ENCODE measurements at places on chromosomes 6 and 20.

DNA sequence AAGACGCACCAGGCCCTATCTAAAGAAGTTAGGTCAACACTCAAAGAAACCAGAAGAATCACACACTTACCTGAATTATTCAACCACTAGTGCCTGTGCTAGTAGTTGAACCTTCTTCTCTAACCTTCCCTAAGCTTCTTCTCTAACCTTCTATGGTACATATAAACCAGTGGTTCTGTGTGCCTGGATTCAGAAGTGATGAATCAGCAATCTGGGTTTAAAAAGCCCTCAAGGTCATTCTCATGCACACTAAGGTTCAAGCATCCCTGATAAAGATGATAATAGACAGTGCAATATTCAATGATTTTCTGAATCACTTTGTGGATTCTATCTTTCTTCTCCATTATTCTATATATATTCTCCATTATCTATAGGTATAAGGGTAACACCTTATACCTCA is 271.4 kb upstream of the TBX18 start:
- no peak for DNase-seq

DNA sequence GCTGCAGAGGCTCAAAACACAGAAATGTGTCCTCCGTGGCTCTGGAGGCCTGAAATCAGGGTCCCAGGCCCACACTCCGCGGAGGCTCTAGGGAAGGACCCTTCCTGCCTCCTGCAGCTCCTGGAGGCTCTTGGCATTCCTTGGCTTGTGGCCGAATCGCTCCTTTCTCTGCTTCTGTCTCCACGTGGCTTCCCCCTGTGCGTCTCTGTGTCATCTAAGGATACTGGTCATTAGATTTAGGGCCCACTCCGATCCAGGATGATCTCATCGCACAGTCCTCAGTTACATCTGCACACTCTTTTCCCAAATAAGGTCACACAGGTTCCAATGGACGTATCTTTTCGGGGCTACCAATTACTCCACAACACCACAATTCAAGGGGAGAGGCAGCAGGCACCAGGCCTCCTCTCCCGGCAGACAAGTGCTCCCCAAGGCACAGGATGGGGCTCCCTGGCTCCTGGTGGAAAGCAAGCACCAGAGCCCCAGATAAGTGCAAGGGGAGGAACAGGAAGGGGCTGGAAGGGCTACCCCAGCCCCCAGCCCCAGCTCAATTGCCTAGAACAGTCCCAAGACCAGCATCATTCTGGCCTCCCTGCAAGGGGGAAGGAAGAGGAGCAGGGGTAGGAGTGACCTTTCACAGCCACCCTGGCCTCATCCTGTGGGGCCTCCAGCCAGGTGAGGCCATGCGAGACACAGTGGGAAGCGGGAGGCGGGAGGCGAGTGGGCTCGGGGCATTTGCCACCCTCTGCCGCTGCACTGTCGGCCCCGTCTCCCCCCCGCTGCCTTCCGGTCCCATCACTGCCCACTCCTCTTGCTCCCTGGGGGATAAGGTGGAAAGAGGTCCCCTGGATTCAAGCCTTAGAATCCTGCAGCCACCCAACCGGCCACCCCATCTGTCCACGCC is 16.3 kb downstream of the NTSR1 start:
- DNase-seq: no peak

GRCh38 chr6:27553123-27553904 is 80.4 kb upstream of the ZNF184 start:
- peak; percentile 72 for DNase-seq

DNA sequence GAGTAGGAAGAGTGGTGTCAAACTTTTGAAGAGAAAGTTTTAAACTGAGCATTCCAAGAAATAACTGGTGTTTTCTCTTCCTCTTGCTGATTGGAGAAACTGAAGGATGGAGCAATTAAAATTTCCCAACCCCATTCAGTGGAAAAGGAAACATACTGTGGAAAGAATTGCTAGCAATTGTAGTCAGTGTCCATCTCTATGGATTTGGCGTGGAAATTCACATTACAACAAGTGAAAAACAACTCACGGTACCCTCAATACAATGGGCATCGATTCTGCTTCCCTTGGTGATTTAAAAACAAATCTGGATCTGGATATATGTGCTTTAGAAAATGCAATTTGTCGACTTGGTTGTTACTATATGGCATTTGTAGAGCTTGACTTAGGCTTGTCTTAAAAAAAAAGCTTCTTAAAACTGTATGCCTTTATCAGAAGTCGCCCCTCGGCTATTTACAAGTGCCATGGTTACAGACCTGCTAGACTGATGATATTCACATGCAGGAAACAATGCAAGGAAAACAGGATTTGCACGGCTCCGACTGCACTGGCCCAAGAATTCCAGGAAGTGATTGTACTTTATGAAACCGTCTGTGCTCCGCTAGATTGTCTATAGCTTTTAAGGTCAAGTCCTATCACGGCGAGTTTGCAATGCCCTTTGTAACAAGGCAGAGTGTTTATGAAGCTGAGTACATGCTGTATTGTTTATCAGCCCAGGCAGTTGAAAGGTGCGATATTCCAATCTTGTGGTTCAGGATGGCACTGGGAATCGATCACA is 131.7 kb upstream of the PHACTR1 start:
- no peak for DNase-seq

GRCh38 chr6:133645966-133646740 is 242.8 kb upstream of the TCF21 start:
- no peak for DNase-seq

DNA sequence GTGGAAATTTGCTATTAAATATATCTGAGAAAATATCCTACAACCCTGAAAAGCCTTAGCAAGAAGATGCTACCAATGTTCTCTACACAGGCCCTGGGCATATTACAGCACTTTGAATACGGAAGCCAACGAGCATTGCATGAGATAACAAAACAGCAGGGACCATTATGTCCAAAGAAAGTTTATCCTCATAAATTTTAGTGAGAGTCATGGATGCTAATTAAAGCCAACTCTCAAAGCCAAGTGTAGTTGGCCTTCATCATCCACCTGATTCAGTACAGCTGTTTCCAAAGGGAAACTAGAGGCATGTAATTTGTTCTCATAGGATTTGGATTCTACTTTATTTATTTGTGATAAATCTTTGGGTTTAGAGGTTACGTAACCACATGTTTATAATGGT is 564.8 kb downstream of the RFPL4B start:
- DNase-seq: no peak

DNA sequence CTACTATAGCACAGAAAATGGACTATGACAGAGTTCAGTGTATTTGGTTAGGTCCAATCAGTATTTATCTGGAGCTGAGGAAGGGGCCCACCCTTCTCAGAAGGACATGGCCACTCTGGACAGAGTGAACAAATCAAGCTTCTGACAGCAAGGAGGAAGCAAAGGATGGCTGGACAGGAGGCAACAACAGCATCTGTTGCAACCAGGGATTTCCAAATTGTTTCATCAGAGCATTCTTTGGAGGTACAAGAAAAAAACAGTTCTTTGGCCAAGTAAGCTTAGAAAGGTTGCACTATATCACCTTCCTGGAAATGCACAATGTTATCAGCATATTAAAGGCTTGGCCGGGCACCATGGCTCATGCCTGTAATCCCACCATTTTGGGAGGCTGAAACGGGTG is 118.7 kb upstream of the SLC22A16 start:
- no peak for DNase-seq

- DNase-seq: no peak
Observed at GRCh38 chr20:31844737-31845299, 586 bp downstream of the FOXS1 start.

DNA sequence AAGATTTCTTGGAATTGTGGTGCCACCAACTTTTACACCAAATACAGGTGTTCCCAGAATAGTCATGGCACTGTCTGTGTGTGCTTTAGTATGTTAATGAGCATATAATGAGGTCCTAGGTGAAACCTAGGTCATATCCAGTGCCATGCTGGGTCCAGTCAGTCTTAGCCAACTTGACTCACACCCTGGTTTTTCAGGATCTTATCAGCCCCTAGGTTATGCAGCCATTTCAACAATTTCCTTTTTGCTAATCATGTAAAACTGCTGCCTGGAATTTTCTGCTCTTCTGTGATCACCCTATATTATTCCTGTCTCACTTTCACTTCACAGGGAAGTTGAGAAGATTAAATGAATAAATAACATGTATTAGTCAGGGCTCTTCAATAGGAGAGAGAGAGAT is 23.7 kb downstream of the SDHAF4 start:
- no peak for DNase-seq

DNA sequence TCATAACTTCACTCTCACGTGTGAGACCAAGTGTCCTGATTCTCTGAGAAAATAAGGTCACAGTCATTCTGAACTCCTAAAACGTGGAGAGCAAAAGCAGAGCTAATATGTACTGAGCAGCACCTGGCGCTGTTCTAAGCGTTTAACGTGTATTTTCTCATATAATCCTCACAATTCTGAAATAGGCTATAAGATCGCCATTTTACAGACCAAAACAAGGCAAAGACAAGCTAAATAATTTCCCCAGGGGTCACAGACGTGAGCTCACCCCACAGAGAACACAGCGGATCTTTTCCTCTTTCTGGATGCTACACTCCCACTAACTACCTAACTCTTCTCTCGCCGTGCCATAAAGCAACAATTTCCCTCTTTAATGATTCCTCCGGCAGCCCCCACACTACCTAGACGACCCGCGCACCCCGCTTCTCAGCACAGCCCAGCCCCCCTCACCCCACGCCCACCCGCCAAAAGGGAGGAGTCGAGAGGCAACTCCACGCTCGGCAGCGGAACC is 636 bp downstream of the SUPT3H start:
- DNase-seq: no peak

DNA sequence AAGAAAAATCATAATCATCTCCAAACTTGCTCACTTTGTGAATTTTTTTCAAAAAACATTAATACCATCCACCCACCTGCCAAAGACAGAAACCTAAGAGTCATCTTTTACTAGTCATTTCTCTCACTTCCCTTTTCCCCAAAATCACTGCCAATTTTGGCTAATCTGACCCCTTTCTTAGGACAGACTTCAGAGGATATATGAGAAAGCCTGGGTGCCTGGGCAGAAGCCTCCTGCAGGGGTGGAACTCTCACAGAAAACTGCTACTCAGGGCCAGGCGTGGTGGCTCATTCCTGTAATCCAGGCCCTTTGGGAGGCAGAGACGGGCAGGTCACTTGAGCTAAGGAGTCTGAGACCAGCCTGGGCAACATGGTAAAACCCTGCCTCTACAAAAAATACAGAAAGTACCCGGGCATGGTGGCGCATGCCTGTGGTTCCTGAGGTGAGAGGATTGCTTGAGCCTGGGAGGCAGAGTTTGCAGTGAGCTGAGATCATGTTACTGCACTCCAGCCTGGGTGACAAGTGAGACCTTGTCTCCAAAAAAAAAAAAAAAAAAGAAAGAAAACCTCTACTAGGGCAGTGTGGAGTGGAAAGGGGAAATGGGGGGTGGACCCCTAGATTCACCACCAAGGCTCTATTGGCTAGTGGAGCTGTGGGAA is 3.8 kb downstream of the DEK start:
- DNase-seq: peak; percentile 48

- peak; percentile 70 for DNase-seq
Observed at GRCh38 chr6:41901882-41902519, 6.8 kb upstream of the USP49 start.

- no peak for DNase-seq
Observed at GRCh38 chr6:70107852-70108629, 194.8 kb downstream of the COL9A1 start.

GRCh38 chr6:33018904-33019303 is 9.5 kb upstream of the HLA-DOA start:
- DNase-seq: peak; percentile 44

- no peak for DNase-seq
Observed at GRCh38 chr6:75800133-75800532, 51.1 kb downstream of the MYO6 start.

DNA sequence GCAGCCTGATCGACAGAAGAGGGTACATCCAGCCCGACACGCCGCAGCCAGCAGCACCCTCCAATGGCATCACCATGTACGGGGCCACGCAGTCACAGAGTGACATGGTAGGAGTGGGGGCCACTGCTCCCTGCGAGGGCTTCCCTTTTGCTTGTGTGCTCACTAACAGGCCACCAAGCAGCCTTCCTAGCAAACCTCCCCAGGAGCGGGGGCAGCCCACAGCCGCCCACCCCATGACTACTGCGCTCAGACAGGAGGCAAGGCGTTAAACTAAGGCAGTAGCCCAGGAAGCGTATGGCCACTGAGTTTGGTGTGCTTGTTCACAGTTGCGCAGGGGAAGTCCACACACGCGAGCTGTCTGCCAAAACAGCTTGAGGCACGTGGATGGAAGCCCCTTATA is 169.5 kb upstream of the SNX9 start:
- no peak for DNase-seq

- DNase-seq: no peak
Observed at GRCh38 chr20:50543326-50543725, 33.1 kb downstream of the PTPN1 start.

- DNase-seq: no peak
Observed at GRCh38 chr6:111818539-111819226, 54.6 kb downstream of the FYN start.

DNA sequence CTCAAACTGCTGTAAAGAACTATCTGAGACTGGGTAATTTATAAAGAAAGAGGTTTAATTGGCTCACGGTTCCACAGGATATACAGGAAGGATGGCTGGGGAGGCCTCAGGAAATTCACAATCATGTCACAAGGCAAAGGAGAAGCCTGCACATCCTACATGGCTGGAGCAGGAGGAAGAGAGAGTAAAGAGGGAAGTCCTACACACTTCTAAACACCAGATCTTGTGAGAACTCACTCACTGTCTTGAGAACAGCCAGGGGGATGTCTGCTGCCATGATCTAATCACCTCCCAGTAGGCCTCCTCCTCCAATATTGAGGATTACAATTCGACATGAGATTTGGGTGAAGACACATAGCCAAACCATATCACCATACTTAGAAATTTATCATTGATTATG is 1307.0 kb upstream of the GJE1 start:
- no peak for DNase-seq

- DNase-seq: no peak
Observed at GRCh38 chr6:111474106-111474505, 8.9 kb downstream of the REV3L start.

DNA sequence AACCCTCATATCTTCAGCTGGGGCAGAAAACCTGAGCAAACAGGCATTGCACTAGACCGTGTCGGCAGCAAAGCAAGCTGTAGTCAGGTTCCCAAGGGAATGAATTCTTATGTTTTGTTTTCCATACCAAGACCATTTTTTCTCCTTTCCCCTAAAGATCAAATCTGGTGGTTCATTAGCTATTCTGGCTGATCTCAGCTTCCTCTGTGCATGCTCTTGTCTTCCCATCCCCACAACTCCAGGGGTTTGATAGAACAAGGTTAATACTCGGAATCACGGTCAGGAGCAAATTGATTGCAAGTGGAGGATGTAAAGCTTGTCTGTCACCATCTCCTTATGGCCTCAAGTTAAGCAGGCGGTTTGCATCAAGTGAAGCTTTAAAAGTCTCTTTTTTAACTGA is 778.8 kb downstream of the KIF16B start:
- DNase-seq: no peak

GRCh38 chr20:20668639-20669038 is 43.8 kb downstream of the RALGAPA2 start:
- no peak for DNase-seq

- DNase-seq: no peak
Observed at GRCh38 chr6:136994782-136995181, 50.0 kb downstream of the IL20RA start.
